ENCODE measurements at places on chromosomes 7 and 10.

DNA sequence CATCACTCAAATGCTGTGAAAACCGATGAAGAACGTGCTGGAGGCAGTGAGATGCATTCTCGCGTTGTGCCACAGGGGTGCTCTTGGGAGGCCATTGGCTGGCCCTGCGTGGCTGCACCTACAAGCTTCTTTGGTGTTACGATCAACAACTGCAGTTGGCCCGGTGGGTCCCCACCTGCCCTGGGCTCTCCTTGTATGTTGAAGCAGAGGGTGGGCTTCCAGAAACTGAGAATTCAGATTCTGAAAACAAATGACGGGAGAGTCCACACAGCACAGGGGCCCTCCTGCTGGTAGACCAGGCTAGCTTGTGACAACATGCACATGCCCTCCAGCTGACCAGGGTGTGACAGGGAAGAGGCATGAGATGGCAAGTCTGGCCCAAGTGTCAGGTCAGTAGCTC, 23.7 kb upstream of the DDC start:
- no peak for DNase-seq

GRCh38 chr10:71721313-71721712, 1.7 kb upstream of the C10orf105 start:
- DNase-seq: no peak

DNA sequence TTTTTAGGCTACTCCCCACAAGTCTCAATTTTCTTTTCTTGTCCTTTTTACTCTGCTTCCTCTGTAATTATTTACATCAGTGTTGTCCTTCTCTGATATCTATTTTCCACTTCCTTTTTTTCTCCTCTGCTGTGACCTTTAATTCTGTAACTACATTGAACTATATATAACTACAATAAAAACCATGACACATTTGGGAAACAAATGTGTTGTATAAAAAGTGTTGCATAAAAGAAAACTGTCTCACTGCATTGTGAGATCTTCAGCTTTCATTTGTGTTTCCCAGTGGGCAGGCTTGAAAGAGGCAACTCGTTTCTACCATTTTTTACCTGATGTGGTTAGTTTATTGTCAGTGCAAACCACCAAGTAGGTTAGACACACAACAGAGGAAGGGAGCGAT, 483.9 kb upstream of the NRP1 start:
- no peak for DNase-seq

DNA sequence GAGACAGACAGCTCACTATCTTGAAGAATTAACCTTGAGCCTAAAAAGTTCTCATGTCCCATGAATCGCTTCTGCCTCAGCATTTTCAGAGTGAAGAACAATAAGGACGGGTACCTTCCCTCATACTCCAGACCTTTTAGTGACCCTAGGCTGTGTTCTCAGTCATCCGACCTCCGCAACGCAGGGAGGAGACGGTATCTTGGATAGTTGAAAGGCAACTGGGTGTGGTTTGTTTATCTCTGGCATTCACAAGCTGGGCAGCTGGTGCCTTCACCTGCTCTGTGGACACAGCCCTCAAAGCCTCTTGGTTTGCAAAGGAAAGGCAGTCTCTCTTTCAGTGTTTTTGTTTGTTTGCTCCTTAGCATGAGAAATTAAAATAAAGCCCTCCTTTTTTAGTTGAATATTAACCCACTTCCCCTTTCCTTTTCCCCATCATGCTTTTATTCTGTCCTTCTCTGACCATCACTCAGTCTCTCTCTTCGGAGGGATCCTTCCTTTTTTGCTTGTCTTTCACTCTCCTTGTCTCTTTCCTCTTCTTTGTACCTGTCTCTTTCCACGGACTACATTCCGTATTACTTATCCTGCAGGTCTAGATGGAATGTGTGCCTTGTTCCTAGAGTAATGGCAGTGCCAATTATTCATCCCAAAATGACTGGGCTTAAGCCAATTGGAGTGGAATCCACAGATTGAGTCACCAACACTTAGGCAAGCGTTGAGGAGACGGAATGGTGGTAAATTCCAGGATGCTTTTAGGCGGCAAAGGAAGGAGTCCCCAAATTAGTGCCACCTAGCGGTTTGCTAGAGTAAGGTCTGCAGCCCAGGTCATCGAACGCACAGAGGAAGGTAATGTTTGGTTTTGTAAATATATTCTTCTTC, 45.8 kb downstream of the PRR15 start:
- DNase-seq: peak; percentile 24

DNA sequence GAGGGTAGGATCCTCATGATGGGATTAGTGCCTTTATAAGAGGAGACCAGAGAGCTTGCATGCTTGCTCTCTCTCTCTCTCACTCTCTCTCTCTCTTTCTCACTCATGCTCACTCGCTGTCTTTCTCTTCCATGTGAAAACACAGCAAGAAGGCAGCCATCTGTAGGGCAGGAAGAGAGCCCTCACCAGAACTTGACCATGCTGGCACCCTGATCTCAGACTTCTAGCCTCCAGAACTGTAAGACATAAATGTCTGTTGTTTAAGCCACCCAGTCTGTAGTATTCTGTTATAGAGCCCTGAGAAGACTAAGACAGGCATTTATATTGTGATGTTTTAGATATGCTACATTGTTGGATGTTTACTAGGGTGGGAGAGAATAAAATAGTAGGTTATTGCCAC, 43.4 kb upstream of the MTPN start:
- DNase-seq: no peak

- DNase-seq: no peak
These were observed 97.4 kb upstream of the DIP2C start for GRCh38 chr10:786633-787474.

GRCh38 chr10:35409094-35409582, 72.8 kb downstream of the CCNY start:
- DNase-seq: no peak

DNA sequence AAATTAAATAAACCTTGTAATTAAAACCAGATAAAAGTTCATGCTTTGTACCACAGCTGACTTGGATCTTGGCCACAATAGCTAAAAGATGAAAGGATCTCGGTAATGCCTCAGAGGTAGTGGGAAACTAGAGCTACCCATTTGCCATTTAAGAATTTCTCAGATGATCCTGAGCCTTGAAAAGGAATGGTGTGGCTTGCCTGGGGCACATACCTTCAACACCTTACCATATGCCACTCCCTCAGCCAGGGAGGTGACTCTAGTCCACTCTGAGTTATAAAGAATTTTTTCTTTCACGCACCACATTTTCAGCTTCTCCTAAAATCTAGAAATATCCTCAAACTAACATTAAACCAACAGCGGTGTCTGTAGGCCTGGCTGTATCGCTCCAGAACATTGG, 516.3 kb upstream of the TEX47 start:
- no peak for DNase-seq

GRCh38 chr7:135672560-135673359, 10.4 kb downstream of the STMP1 start:
- peak; percentile 43 for DNase-seq

GRCh38 chr10:122201401-122201800, 69.7 kb upstream of the BTBD16 start:
- DNase-seq: no peak

DNA sequence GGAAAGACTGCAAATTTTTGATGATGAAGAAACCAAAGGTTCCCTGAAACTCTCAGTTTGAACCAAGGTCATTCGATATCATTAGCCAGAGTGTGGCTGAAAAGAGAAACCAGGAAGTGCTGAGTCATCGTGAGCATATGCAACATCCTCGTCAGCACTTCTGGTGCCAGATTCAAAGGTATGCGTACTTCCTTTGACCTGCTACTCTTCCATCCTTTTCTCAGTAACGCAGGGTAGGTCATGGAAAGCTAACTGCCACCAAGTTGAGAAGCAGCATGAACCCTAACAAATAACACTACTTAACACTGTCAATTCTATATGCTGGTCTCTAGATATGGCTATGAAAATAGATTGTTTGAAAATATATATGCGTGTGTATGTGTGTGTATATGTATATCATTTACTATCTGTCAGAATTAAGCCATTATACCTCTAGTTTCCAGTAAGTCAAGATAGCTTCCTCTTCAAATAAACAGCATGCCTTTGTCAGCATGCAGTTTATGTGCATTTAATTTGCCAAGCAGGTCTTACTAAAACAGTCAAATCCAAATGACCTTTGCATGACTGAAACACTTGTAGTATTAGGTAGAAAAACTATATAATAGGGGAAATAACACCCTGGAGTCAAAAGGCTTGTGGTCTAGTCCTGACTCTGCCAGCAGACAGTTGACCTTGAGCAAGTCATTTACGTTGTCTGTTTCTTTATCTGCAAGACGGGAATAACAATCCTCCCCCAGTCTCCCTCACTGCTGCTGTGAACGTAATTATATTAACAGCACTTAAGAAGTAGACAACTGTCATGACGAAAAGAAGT, 26.4 kb downstream of the CDK6 start:
- peak; percentile 97 for DNase-seq

DNA sequence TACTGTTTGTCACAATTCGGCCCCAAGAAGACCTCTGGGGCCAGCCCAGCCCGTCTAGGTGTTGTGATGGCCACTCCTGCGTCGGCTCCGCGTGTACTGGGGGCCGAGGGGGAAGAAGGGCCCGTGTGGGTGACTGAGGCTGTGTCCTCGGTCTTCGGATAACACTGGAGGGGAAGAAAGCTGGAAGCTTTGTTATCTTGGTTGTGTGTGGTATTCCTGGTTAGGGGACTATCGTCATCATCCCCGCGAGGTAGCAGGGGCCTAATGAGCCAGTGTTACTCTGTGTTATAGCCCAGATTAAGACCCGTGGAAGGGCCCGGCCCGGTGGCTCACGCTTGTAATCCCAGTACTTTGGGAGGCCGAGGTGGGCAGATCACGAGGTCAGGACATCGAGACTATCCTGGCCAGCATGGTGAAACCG, 854 bp downstream of the MTG1 start:
- no peak for DNase-seq

DNA sequence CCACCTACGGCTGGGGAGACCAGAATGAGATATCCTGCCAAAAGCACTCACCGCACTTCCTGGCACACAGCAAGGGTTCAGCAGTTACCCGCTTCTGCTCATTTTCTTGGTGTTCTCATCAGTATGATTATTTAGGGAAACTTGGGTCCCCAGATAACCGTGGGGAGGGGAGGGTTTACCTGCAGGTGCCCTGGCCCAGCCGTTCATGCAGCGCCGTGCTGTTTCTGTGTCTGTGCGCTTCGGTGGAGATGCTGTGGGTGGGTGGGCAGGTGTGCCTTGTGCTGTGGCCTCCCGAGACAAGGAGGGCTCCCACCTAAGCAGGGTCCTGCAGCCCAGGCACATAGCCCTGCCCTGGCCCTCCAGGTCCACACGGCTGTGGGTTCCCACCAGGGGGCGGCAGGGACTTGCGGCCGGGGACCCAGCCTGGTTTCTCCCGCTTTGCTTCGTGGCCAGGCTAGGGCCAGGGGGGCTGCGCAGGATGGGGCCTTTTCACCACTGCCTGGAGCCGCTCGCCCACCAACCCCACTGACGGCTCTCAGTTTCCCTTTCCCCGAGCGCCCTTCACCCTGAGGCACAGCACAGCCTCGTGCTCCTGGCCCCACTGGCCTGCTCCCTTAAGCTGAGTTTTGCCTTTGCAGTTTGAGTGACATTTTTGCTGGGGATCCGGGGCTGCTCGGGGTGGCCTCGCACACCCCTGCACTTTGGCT, 78.5 kb downstream of the LHPP start:
- peak; percentile 42 for DNase-seq

DNA sequence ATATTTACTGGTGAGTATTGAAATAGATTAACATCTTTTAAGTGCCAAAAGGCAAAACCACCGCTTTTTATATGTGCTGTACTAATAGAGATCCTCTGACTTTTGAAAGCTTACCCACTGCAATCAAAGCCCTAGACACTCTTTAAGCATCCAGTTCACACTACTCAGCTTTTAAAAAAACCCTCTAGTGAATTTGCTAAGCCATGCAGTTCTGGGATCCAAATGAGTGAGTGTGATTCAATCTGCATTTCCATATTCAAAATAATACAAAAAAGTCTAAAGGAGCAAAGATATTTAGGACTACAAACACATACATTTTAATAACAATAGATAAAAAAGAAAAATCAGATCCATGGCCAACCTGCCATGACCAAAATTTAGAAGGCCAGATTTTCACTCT, 288.2 kb downstream of the MAGI2 start:
- no peak for DNase-seq

GRCh38 chr10:14261336-14261735, 69.4 kb downstream of the FRMD4A start:
- DNase-seq: no peak

DNA sequence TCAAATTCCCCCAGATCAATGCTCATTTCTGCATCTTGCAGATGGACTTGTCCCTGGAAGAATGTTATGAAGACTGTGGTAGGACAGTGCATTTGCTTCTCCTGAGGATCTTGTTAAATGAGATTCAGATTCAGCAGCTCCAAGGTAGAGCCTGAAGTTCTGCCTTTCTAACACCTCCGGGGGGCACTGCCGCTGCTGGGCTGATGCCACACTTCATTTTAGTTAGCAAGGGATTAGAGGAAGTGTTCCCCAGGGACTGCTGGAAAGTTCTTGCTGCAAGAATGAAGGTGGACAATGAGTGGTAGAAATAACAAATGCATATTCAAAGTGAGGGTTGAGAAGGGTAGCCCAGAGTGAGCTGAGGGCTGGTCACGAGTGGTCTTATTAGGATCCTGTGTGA, 434.3 kb upstream of the AKR1E2 start:
- no peak for DNase-seq

DNA sequence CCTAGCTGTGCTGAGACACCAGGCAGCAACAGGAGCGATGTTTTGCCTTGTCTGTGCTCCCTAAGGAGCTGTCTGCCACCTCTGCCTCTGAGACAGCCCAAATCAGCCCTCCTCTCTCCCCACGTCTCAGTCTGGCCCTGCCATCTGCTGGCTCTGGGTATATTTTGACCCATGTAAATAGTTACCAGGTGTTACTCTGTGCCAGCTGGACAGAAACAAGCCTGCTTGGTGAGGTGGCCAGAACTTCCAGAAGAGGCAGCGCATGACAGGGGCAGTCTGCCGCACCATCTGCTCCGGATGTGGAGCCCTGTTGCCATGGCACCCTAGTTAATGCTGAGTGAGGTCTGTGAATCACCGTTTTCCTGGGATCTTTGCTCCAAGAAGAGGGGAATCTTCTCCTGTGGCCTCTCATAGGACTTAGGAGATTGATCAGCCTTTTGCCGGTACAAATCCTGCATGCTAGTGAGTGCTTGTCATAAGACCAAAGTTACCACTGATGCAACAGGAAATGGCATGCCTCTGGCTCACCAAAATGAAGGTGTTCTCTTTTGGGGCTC, 31.8 kb downstream of the GSTO2 start:
- peak; percentile 86 for DNase-seq

GRCh38 chr10:12481924-12482323, 132.6 kb downstream of the CAMK1D start:
- DNase-seq: no peak

GRCh38 chr7:73427902-73428787, 5.4 kb upstream of the FZD9 start:
- no peak for DNase-seq

DNA sequence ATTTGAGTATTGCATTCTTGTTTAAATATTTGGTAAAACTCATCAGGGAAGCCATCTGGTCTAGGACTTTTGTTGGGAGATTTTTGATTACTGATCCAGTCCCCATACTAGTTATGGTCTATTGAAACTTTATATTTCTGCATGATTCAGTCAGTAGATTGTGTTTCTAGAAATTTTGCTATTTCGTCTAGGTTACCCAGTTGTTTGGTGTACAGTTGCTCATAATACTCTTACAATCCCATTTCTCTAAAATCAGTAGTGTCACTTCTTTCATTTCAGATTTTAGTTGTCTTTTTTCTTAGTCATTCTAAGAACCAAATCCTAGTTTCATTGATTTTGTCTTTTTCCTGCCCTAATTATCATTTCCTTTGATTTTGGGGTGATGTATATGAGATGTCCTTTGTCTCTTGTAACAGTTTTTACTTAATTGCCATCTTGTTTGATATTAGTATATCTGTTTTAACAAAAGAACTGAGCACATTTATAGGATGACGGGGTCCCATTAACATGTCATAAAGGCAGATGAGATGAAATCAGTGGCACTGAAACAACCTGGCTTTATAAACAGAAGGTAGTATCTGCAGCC, 7.9 kb downstream of the MALSU1 start:
- DNase-seq: no peak

All from MM.1S (cell line).